Urothelium cell line (cell line): ENCODE measurements at places on chromosomes 5 and 9.
A peak's percentile ranks its signal among the peaks of the same experiment; 100 is the strongest.

DNA sequence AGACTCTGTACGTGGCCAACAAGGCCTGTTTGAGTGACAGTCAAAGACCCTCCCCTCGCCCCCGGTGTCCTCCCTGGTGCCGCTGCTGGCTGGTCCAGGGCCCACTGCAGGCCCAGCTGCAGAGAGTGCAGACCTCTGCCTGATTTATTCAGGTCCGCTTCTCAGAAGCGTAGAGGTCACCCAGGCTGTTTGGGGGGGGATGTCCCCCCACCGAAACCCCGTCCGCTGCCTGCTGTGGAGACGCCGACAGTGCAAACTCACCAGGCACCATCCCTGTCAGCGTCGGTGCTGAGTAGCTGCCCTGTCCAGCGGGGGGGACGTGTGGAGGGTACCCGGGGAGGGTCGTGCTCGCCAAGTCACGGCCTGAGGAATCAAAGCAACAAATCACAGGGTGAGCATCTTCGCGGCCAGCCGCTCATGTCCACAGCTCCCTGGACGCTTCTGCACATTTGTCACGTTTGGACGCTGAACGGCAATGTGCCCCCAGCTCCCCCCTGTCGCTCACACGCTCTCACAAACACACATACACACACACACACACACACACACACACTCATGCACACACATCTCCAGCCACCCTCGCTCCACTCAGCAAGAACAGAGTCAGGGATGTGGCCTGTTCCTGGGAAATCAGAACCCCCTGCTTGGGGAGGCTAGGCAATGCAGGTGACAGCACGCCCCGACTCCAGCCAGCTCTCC is 152.2 kb downstream of the PAX5 start:
- no peak for DNase-seq

- DNase-seq, result no peak
Observed at GRCh38 chr5:176995896-176996767, 10.4 kb downstream of the UIMC1 start.

GRCh38 chr9:92467511-92467910 is 14.8 kb downstream of the ASPN start:
- DNase-seq, result no peak

- DNase-seq, result no peak
Observed at GRCh38 chr5:55625589-55625909, 86.6 kb downstream of the SLC38A9 start.

DNA sequence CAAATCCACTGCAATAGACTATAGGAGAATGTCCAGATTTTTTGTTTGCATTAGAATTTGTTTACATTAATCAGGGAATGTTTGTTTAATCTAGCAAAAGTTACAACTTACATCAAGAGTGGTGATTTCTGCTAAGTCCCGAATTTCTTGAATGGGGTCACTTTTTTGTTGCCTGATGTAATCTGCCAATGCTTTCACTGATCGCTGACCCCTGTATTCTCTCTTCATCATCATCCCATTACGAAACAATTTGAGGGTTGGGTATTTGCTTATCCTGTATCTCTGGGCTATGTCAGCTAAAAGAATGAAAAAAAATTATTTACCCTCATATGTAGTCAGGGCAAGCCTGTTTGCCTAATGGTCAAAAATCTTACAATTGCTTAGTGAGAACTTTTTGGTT is 76.9 kb downstream of the ERP44 start:
- DNase-seq, result no peak

DNA sequence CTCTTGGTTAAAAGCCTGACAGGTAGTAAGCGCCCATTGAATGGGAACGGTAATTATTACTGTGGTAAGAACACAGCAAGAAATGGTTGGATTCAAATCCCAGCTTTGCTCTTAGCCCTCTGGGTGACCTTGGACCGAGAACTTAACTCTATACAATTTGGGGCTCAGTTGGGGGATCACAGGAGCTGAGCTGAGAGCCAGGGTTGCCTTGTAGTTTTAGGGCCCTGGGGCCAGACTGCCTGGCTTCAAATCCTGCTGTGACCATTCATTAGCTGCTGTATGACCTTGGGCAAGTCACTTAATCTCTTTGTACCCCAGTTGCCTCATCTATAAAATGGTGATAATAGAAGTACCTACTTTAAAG is 87.4 kb upstream of the SH3PXD2B start:
- no peak for DNase-seq

GRCh38 chr5:60687927-60688720 is 11.8 kb downstream of the DEPDC1B start:
- peak; percentile 21 for DNase-seq

DNA sequence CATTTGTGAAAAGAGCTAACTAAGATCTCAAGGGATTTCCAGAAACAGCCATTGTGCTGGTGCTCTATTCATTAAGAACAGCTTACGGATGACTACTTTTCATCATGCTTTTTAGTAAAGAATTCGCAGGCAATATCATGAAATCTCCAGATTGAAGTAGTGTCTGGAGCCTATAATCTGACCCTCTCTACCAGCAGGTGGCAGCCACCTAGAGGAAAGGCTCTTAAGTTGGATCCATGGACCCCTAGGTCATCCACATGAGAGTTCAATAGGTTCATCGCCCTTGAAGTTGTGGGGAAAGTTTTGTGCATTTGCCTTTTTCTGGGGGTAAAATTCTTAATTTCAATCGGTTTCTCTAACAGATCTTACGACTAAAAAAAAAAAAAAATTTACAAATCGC is 82.3 kb downstream of the SLC1A3 start:
- peak; percentile 43 for DNase-seq

DNA sequence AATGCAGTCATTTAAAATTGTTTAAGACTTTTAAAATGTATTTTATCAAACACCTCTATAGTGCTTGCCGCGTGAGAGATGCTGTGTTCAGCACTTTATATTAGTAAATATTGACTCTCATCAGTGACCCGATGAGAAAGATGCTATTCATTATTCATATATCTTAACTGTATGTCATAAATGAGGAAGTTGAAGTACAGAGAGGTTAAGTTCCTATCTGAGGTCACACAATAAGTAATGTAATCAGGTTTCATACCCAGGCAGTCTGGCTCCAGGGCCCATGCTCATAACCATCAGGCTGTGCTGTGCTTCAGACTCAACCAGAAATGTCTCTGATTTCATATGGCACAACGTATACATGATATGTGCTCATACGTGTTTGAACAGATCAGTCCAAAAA is 119.0 kb downstream of the SV2C start:
- no peak for DNase-seq

GRCh38 chr5:102807878-102808502 is 52.9 kb downstream of the PAM start:
- no peak for DNase-seq

GRCh38 chr9:12178634-12179033 is 514.6 kb upstream of the TYRP1 start:
- DNase-seq, result no peak

DNA sequence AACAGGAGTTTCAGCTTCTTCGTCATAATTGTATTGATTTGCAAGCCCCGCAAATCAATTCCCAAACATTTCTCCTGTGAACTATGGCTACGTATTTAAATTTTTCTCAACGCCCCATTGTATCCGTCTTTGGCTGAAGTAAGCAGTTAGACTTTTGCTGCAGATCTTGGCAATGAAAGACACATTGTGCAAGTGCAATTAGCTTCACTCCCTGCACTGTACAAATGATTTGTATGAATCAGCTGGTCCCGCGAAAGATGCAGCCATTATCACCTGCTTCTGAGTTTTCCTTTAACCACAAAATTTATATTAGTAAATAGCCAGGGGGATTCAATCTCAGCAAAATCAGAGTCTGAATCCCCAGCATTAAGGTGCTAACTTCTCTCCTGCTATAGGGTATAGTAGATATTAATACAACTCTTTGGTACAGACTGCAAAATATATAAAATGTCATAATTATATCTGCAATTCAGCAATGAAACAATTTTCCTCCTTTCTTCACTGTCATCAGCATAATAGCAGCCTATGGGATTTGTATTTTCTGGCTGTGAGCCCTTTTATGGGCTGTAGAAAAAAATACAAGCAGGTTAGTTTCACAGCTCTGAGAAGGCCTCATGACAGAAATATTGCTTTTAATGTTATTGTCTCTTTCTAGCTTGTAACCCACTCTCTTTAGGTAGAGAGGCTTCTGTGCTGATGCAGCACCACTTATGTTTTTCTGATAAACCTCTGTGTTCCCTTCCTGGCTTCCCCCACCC is 68.4 kb upstream of the SMARCA2 start:
- DNase-seq, result no peak

DNA sequence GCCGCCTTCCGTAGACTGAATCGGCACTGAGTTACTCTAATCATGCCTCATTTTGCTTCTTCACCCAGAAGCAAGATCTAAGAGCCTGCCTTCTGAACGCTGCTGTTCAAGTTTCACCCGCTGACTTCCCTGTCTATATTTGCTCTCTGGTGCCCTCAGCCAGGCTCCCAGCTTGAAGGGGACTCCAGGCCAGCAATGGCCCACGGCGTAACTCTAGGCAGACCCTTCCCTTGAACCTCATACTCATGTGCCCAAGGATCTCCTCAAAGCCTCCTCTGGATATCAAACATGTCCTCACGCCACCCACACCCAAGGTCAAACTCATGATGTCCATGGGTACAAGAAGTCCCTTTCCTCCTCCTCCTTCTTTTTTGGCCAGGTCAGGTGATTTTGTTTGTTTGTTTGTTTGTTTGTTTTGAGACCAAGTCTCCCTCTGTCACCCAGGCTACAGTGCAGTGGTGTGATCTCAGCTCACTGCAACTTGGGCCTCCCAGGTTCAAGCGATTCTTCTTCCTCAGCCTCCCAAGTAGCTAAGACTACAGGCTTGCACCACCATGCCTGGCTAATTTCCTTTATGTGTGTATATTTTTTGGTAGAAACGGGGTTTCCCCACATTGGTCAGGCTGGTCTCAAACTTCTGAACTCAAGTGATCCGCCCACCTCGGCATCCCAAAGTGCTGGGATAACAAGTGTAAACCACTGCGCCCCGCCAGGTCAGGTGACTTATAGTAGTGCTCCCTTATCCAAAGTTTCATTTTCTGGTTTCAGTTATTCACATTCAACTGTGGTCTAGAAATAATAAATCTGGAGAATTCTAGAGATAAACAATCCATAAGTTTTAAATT is 239.0 kb downstream of the SYK start:
- no peak for DNase-seq

DNA sequence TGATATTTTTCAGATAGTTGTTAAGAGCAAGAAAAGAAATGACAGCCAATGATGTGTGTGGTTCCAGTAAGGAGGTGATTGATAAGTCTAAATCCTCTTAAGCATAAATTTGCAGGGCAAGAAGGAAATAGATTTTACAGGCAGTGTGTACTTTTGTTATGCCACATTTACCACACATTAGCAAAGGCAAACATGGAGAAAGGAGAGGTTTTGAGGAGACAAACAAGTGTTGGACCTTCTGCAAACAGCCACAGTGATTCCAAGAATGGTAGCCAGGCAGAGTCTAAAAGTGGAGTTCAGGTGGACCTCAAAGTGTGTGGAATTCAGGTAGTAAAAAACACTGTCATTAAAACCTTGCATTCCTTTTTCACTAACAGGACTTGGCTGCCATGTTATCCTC is 295.9 kb upstream of the ITGA1 start:
- no peak for DNase-seq

GRCh38 chr9:78163834-78164233 is 72.0 kb upstream of the CEP78 start:
- no peak for DNase-seq

GRCh38 chr5:39623291-39623865 is 198.6 kb upstream of the DAB2 start:
- no peak for DNase-seq

GRCh38 chr5:107672211-107673038 is 1.7 kb upstream of the EFNA5 start:
- peak; percentile 87 for DNase-seq

DNA sequence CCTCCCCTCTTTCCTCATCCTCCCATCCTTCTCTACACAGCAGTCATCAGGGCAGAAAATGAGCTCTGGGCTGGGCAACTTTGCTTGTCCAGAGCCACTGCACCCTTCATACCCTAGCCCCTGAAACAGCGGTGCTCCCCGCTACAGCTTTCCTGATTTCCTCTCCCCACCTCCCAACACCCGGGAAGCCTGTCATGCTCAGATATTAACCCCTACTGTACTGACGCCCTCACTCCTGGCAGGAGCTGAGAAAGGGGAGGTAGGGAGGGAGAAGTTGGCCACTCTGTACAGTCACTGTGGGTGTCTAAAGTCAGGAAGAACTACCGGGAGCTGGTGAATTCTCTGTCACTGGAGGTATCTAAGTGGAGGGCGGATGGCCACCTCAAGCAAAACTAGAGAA is 782 bp downstream of the CAMK2A start:
- no peak for DNase-seq

DNA sequence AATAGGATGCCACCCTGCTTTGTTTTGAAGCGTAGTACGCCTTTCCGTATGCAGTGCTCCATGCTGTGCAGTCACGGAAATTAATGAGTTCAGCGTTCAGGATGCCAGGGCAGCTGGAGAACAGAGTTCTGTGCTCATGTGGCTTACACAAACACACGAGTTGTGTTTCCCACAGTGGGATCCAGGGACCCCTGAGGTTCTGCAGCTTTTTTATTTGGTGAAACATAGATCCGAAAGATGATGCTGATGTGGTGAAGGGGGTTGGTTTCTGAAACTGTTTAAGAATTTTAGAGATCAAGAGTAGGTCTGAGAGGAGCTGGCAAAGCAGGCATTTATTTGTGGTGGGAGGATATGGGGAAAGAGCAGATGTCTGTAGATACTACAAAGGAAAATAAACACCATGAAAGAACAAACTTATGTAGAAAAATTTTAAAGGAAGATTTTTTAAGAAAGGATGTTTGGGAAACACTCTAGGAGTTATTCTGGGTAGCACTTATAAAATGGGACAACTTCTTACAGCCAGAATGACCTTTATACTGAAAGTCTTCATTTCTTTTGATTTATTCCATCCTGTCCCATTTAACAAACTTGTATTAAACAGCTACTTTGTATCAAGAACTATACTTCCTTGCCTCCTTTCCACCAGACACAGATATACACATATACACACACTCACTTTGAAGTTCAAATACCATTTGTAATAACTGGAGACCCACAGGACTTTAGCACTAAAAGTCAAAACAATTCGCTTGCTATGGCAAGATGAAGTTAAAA is 52.7 kb downstream of the ITGA1 start:
- DNase-seq, result no peak

GRCh38 chr5:178786859-178787499 is 56.5 kb upstream of the ZNF354A start:
- peak; percentile 90 for DNase-seq

DNA sequence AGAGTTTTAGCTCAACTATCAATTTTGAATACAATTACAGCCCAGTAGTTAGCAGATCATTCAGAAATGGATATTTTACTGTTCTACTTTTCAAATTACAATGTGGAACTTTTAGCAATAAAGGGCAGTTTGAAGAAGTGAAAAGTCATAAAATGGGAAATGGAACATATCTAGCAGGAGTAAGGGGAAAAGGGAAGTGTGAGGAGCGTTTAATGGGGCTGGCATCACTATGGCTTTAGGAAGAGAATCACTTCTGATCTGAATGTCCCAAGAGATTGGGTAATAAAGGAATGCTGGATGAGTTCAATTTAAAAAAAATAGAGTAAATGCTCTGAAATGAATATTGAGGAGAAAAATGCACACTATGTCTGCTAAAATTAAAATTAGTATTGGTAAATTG is 77.4 kb downstream of the ATPSCKMT start:
- DNase-seq, result no peak
